ENCODE measurements at places on chromosomes 3 and 15.

DNA sequence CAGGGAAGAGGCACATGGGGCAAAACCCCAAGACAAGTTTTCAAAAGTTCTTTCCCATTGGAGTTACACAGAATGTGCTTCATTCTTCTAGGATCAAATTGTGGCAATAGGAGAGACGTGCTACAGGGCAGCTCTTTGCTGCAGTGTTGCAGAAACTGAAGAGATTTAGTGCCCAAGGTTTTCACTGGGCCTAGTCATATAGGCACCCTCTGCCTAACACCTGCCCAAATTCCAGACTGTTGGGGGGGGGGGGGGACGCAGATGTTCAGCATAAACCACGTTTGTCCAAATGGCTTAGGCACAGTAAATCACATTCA, 346.8 kb upstream of the ZNF717 start:
- DNase-seq: no peak

DNA sequence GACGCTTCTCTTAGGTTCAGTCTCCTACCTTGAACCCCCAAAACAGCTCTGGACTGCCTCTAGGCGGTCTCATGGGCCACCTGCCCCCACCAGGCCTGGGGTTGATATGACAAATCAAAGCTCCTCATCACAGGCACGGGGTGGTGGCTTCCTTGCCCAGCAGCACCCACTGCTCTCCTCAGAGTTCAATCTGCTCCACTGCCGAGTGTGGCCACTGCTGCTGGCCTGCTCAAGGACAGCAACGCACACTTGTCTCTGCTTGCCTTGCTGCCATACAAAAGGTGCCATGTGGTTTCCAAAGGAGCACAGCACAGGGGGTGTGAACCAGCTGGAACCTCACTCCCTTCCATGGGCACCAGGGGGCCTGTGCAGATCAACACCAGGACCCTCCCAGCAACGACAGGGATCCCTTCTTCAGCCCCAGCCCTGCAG, 10.2 kb downstream of the KBTBD13 start:
- no peak for DNase-seq

DNA sequence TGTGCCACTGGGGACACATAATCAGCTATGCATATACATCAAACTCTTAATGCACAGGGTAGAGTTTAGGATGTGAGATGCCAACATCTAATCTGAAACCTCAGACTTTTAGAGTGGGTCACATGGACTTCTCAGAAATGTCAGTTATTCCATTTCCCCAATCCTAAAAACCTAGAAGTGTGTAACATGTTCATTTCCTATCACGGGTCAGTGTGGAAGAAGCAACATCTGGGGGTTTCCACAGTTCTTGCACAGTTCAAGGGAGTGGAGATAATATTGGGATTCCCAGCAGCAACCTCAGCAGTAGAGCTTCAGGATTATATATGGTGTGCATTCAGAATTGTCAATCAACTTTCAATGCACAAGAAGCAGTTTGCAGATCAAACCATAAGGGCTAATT, 44.4 kb upstream of the SPRED1 start:
- no peak for DNase-seq

GRCh38 chr3:147371140-147371539, 35.2 kb downstream of the ZIC4 start:
- DNase-seq: no peak

DNA sequence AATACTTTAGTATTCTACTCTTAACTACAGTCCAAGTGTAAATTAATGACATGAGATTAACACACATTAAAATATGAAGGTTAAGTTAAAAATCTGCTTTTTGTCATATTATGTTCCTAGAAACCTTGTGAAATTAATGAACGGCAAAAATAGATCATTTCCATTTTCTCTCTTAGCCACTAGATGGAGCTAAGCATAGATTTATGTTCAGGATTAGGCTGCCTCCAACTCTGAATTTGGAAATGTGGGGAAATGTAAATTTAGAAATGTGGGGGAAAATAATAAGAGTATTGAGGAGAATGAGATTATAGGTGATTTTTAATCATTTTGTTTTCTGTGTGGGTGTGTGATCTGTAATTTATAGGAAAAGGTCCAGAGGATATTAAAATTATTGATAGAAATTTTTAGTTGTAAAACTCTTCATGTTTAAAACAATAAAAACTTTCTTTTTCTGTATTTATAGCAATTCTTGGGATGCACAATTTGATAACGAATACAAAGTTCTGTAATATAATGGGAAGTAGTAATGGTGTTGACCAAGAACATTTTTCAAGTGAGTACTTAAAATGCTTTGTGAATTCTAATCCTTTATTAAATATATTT, 59.2 kb downstream of the TMOD3 start:
- no peak for DNase-seq

- no peak for DNase-seq
These were observed 29.5 kb downstream of the CLEC3B start for GRCh38 chr3:45055411-45056143.

GRCh38 chr15:41886741-41887140, 7.1 kb downstream of the SPTBN5 start:
- DNase-seq: no peak

DNA sequence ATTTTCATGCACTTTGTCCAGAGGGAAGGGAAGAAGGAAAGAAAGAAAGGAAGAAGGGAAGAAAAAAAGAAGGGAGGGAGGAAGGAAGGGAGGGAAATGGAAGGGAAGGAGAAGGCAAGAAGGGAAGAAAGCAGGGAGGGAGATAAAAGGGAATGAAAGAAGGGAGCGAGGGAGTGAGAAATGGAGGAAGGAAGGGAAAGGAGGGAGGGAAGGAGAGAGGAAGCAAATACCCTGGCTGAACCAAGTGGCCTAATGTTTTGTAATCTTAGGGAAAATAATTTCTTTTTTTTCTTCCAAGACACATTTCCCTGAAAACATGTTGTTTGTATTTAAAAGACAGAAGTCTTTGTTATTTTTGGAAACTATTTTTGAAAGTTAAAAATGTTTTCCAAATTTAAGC, 35.9 kb downstream of the DTWD1 start:
- DNase-seq: no peak

Data from NCI-H748 treated with DMSO at 0.1 percent for 48 hours (cell line).